CD4-positive, alpha-beta memory T cell (primary cell): ENCODE measurements at places on chromosomes 11 and 22.

GRCh38 chr11:121932646-121933185 lies 183.3 kb downstream of the BLID start:
- no peak for DNase-seq
- no peaks in the 10 kb centered on the region for H3K36me3 ChIP-seq

DNA sequence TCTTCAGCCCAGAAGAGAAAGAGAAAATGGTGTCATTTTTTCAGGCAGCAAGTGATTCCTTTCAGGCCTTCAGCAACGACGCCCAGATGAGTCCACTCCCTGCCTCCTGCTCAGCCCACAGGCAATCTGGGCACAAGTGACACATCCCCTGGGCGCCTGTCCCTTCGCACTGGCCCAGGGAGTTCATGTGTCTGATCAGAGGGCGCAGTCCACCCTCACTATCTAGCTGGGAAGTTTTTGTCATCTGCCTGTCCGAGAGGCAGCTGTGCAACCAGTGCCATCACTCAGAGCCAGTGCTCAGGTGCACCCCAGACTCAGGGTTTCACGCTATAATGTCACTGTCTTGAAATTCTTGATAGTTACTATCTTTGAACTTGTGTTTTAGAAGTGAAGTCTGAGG lies 1.4 kb upstream of the KCNQ1OT1 start:
- no peak overlapping the region for H3K4me3 ChIP-seq
- no peaks in the 10 kb centered on the region for H3K27me3 ChIP-seq
- H3K36me3 ChIP-seq = no peaks in the 10 kb centered on the region

DNA sequence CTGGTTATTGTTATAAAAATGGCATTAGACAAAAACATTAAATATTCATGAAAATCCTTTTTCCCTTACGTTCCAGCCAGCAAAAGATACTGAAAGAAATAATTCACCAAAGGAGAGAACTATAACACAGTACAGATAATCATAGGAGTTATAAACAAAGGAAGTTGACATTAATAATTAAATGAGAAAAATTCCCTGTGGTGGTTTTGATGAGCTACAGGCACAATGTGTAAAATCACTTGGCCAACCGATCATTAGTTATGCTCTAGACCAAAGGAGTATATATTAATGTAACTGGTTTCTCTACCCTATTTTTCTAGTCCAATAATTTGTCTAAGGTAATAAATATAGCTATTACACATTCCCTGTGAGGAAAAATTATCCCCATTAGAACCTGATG lies 534.7 kb downstream of the CNTN5 start:
- no peak for DNase-seq
- H3K4me3 ChIP-seq = no peak overlapping the region
- H3K27ac ChIP-seq = no peak overlapping the region
- H3K36me3 ChIP-seq = no peaks in the 10 kb centered on the region

- no peaks in the 10 kb centered on the region for H3K27me3 ChIP-seq
- peaks cover 53% of the 10 kb centered on the region for H3K36me3 ChIP-seq
- H3K4me1 ChIP-seq = peaks cover 48% of the 10 kb centered on the region
- H3K27ac ChIP-seq = peak overlapping the region; percentile 77
These were observed 1.8 kb upstream of the PACS1 start for GRCh38 chr11:66068154-66068821.

DNA sequence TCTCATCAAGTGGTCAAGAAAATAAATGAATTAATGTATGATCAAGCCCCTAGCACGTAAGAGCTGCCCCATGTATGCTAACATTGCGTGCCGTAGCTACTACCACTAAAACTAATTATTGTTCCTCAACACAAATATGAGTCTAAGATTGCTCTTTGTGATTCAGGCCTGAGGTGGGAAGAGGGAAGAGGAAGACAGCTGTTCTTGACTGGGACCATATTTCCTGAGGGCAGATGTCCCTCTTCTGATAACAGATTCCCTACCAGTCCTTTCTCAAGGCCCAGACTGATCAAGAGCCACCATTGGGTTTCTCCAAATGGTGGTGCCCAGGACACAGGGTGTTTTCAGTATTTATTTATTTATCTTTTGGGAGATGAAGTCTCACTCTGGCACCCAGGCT lies 87.2 kb upstream of the CADM1 start:
- H3K4me3 ChIP-seq = no peak overlapping the region
- H3K27me3 ChIP-seq = no peaks in the 10 kb centered on the region
- DNase-seq = no peak
- no peak overlapping the region for H3K27ac ChIP-seq

DNA sequence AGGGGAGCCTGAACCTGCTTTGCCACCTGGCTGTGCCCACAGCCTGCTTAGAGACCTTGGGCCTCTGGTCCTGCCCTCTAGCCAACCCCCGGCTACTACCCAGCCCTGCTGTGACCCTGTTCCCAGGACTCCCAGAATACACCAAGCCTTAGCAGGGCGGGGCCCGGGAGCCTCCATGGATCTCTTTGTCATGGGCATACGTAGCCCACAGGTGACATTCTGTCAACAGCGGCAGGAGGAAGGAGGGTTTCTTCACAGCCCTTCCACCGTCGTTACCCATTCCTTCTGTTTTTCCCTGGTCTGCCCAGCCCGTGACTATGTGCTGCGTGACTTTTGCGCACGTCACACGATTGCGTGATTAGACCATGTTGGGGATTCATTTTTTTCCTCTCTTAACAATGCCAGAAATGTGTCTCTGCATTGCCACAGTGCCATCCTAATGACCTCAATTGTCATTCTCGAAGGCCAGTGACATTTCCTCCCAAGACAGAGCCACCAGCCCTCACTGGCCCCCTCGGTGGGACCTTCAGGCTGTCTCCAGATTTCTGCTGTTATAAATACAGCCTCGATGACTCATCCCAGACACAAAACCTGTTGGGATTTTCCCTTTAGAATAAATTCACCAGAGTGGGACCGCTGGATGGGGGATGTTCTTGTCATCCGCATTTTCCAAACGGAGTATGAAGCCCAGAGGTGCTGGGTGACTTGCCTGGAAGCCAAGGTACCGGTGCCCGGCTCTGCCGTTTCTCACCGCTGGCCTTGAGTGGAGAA lies 9.0 kb downstream of the SYT12 start:
- no peak overlapping the region for H3K4me3 ChIP-seq
- H3K27me3 ChIP-seq = peaks cover 4% of the 10 kb centered on the region
- H3K27ac ChIP-seq = no peak overlapping the region
- no peaks in the 10 kb centered on the region for H3K36me3 ChIP-seq
- H3K4me1 ChIP-seq = no peaks in the 10 kb centered on the region

GRCh38 chr11:15985127-15985859 lies 371.1 kb downstream of the SOX6 start:
- no peak overlapping the region for H3K27ac ChIP-seq
- no peaks in the 10 kb centered on the region for H3K27me3 ChIP-seq
- no peak for DNase-seq
- H3K4me3 ChIP-seq = no peak overlapping the region

GRCh38 chr22:35746946-35747703 lies 29.5 kb downstream of the APOL5 start:
- DNase-seq = no peak
- H3K27ac ChIP-seq = no peak overlapping the region
- H3K4me1 ChIP-seq = no peaks in the 10 kb centered on the region
- H3K4me3 ChIP-seq = no peak overlapping the region
- no peaks in the 10 kb centered on the region for H3K27me3 ChIP-seq

- peaks cover 28% of the 10 kb centered on the region for H3K4me1 ChIP-seq
- no peaks in the 10 kb centered on the region for H3K36me3 ChIP-seq
- no peaks in the 10 kb centered on the region for H3K27me3 ChIP-seq
These were observed 45.8 kb upstream of the AMPD3 start for GRCh38 chr11:10409207-10409661.

GRCh38 chr22:27752771-27753170 lies 48.8 kb downstream of the MN1 start:
- H3K27me3 ChIP-seq = no peaks in the 10 kb centered on the region
- H3K4me3 ChIP-seq = no peak overlapping the region
- no peak for DNase-seq

DNA sequence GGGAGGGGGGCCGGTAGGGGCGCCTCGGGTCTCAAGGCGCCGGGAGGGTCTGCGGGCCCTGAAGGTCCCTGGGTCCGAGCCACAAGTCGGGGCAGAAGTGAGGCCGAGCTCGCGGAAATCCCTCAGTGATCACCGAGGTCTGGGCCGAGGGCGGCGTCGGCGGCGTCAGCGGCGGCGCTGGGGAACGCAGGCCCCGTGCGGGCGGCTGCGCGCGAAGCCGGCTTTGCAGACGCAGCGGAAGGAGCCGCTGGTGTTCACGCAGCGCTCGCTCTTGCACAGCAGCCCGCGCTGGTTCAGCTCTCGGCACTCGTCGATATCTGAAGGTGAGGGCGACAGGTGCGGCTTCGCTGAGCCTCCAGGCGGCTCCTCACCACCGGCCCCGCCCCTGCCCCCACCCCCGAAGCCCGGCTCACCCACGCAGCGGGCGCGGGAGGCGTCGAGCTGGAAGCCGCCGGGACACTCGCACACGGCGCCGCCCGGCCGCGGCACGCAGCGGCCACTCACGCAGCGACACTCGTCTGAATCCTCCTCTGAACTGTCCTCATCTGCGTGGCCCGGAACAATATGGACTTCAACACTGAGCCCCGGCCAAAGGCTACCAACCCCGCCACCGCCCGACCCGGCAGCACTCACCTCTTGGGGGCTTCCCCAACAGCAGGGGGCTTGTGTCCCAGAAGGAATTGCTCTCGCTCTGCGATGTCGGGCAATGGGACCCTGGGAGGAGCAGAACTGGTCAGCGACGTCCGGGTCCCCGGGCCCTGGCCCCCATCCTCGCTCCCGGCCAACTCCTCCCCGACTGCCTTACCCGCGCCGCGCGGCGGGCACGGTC lies 14.2 kb downstream of the SCYL1 start:
- DNase-seq = no peak
- no peaks in the 10 kb centered on the region for H3K27me3 ChIP-seq
- peak overlapping the region; percentile 91 for H3K4me3 ChIP-seq
- H3K27ac ChIP-seq = peak overlapping the region; percentile 55
- H3K36me3 ChIP-seq = peaks cover 13% of the 10 kb centered on the region

DNA sequence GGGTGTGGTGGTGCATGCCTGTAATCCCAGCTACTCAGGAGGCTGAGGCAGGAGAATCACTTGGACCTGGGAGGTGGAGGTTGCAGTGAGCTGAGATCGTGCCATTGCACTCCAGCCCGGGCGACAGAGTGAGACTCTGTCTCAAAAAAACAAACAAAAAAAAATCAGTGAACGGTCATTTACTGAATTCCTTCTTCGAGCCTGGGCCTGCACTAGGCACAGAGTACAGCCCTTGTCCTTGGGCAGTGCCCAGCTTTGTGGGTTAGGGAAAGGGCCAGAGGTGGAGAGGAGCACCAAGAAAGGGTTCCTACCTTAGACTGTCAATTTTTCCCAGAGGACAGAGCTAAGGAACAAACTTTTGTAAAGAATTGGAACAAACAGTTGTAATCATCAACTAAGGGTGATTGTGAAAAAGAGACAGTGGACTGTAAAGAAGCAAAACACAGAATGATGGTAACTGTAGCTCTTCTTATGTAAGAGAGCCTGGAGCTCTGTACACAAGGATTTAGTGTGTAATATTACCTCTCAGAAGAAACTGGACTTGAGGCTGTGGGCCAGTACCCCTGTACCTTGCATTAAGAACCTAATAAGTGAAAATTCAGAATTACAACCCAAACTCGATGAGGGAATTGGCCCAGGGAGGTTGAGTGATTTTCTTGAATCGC lies 10.8 kb downstream of the GVQW3 start:
- no peaks in the 10 kb centered on the region for H3K36me3 ChIP-seq
- no peaks in the 10 kb centered on the region for H3K4me1 ChIP-seq
- H3K4me3 ChIP-seq = no peak overlapping the region
- H3K27me3 ChIP-seq = no peaks in the 10 kb centered on the region
- H3K27ac ChIP-seq = no peak overlapping the region
